Chondrocyte (in vitro differentiated cells): ENCODE measurements at places on chromosomes 4 and X.

DNA sequence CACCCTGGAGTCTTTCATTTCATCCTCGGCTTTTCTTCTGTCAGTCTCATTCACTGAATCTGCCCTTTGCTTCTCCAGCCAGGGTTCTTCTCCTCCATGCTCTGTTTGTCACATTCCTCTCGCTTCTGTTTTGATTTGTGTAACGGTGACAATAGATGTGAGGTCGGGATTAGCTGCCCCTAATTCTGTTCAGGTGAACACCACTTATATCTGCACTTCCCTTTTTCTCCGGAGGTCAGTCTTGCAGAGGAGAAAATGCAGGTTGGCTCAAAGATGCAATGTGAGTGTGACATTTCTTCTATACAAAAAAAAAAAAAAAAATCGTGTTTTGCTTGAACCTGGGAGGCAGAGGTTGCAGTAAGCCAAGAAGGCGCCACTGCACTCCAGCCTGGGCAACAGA, 262.9 kb downstream of the ASMT start:
- DNase-seq, result no peak

- DNase-seq, result no peak
These were observed 195.7 kb upstream of the IL1RAPL1 start for GRCh38 chrX:28391528-28391927.

DNA sequence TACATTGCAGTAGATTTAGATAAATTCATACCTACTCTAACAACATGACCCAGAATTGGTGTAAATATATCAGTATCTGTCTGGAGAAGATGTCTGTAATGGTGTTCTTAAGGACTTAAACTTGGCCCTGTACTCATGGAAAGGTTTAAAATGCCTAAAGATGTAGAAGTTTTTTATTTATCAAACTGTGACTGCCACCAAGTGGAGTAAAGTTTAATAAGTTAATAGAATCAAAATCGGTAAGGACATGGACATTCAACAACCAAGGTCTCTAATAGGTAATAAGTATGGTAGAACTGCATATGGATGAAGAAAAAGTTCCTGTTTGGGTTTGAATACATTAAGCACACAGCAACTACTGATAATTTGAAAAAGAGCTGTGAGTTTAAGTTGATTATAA, 474.0 kb upstream of the NDST3 start:
- DNase-seq, result no peak

- DNase-seq, result no peak
These were observed 6.1 kb downstream of the EPGN start for GRCh38 chr4:74314329-74314728.

DNA sequence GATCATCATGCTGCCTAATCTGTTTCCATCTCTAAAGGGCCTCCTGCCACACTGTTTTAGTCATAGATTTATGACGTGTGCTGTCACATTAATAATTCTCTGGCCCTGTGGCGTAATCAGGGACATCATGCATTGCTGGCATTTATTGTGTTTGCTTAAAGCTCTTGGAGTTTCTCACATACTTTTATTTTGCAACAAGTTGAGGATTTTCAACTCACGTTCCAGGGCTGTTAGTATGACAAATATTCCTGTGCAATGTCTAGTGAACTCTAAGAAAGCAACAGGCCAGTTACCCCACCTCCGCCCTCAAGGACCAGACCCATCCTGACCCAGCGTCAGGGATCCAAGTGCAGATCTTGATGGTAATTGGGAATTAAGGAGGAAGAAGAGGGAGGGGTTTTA, 7.8 kb upstream of the PIGA start:
- DNase-seq, result no peak

DNA sequence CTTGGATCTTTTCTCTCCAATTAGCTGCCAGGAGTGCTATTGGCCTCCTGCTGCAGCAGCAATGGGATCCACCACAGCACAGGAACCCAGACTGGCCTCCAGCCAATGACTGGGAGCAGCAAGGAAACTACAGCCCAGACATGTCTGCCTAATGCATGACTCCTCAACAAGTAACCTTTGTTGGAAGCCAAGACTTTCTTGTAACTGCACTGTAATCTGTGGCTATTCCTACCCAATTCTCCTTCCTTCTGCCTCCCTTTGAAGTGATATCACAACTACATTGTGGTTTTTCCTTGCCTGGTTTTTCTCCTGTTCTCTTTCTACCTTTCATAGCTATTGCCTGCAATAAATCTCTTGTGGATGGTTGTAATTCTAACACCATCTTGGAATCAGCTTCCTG, 39.8 kb downstream of the SNCA start:
- DNase-seq, result no peak

DNA sequence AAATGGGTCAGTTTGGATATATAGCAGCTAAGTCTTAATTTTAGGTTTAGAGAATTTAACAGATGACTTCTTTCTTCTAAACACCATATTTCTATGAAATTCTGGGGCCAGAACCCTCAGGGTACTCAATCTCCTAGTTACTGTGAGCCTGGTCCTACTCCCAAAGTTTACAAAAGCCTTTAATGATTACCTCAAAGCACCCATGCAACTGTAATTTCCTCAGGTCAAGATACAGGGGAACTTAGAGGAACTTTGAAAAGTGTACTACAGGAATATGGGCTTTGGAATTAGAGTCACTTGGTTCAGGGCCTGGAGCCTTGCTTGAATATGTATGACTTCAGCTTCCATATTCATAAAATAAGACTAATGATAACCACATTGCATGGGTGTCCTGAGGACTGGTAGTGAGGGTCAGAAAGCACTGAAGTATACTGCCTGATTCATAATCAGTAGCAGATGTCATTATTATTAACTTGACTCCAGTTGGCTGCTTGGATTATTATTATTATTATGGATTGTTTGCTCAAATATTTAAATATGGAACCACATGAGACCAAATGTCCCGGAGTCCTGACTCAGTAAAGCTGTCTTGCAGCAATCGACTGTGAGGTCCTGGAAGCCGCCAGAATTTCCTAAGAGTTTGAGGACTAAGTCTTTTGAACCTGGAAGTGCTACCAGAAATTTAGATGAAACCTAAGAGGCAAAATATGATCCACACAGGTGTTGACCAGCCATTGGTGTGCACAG, 2.0 kb upstream of the ADH7 start:
- DNase-seq, result no peak

- no peak for DNase-seq
These were observed 280.7 kb upstream of the KLHL4 start for GRCh38 chrX:87236830-87237440.

GRCh38 chrX:55486736-55487135, 2.9 kb downstream of the USP51 start:
- no peak for DNase-seq

DNA sequence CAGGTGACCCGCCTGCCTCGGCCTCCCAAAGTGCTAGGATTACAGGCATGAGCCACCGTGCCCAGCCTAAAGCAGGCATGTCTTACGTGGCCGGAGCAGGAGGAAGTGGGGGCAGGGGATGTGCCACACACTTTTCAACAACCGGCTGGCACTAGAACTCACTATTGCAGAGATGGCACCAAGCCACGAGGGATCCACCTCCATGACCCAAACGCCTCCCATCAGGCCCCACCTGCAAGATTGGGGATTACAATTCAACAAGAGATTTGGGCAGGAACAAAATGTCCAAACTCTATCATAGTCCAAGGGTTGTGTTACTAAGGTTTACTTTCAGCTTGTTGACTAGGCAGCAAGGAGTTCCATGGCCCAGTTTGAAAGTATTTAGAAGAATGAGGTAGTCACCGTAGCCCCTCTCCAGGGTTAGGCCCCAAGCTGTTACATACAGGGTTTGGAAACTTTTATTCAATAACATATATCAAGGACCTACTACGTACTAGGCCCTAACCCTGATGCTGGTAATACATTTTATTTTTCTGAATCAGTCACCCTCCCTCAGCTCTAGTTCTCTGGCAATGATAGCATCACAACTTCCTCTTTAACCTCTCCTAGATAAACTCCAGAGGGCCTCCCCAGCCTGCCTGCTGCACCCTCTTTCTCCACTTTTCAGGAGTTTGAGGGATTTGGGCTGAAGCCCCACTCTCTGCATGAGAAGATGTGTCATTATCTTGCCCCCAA, 18.0 kb upstream of the TBC1D14 start:
- DNase-seq, result peak; percentile 35

GRCh38 chr4:57055886-57056285, 54.3 kb downstream of the IGFBP7 start:
- no peak for DNase-seq

GRCh38 chr4:169899295-169899694, 126.9 kb downstream of the MFAP3L start:
- DNase-seq, result no peak

DNA sequence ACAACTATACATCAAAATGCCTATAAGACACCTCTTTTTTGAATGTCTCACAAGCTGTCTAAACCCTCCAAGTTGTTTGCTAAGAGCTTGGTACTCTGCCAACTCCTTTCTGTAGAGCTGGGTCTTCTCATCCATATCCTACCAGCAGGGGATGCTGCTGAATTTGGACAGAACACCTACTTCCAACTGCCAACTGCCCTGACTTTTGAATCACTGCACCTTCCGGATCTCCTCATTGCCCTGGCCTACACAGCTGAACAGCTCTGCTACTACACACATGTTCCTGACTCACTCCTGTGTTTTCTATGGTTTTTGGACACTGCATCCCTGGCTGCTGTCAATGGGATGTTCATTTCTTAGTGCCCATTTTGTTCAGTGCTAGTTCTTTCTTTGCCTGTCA, 18.7 kb downstream of the FAM184B start:
- DNase-seq, result no peak

GRCh38 chrX:123983240-123983639, 21.7 kb downstream of the STAG2 start:
- DNase-seq, result no peak

DNA sequence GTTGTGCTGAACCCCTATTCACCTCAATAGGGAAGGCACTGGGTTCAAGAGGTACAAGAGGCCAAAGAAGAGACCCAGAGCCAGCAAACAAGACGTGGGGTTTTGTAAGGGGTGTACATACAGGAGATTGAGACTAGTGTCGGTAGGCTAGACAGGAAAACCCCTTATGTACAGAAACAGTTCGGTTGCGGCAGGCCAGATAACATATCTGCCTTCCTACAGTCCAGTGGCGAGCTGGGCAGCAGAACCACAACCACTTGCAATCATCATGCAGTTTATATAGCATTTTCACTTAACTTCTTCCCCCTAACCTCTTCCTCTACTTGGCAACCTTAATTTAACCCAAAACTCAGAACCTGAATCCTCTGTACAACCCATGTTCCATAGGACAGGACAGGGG, 422.2 kb downstream of the PDHA2 start:
- DNase-seq, result no peak

- no peak for DNase-seq
These were observed 360.9 kb upstream of the ATOH1 start for GRCh38 chr4:93467484-93468155.

DNA sequence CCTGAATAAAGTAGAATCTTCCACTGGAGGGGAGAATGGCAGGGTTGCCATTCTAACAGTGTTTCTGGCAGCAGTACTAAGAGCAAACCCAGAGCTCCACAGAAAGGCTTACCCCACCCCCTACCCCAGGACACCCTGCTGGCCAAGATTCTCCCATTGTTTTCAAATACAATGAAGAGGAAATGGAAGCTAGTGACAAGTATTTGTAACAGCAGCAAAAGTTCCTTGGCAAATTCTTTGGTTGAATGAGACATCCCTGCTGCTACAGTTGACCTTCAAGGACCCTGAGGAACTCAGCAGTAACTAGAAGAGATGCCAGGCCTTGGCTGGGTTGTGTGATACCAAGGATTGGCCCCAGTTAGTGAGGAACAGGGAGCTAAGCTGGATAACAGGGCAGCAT, 124.2 kb upstream of the DGKK start:
- DNase-seq, result no peak

DNA sequence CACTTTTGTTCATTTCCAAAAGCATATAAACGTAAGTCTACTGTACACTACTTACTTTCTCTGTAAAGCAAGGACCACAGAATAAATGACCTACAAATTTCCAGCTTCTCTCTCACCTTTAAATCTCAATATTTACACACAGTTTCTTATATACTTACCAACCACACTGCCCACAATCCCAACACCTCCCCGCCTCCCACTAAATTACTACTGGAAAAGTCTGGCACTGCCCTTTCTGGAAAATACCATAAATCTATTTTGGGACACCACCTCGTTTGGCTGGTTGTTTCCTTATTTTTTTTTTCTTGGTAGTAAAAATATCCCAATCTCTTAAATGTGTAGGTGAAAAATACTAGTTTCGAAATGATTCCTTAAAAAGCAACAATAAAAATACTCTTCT, 19.6 kb downstream of the FAT1 start:
- no peak for DNase-seq

- no peak for DNase-seq
These were observed 45.7 kb upstream of the HPF1 start for GRCh38 chr4:169803413-169803812.

- DNase-seq, result peak; percentile 83
These were observed 3.5 kb downstream of the MXD4 start for GRCh38 chr4:2258091-2259035.

GRCh38 chr4:166308647-166309046, 435.6 kb downstream of the TLL1 start:
- no peak for DNase-seq

DNA sequence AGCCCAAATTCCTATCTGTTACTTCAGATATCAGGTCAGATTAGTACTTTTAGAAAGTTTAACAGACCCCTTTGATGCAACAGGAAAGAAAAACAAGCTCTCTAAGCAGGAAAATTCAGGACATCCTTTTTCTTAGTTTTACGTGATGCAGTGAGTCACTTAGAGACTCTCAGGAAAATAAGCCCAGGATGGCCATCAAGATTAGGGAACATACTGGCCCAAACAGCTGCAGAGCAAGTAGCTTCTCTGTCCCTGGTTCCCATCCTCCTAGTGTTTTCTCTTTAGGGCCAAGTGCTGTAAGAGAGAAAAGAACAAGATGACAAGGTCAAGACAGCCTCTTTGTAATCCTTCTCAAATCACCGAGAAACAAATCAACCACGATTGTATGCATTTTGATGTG, 219.1 kb downstream of the ZNF674 start:
- DNase-seq, result no peak

DNA sequence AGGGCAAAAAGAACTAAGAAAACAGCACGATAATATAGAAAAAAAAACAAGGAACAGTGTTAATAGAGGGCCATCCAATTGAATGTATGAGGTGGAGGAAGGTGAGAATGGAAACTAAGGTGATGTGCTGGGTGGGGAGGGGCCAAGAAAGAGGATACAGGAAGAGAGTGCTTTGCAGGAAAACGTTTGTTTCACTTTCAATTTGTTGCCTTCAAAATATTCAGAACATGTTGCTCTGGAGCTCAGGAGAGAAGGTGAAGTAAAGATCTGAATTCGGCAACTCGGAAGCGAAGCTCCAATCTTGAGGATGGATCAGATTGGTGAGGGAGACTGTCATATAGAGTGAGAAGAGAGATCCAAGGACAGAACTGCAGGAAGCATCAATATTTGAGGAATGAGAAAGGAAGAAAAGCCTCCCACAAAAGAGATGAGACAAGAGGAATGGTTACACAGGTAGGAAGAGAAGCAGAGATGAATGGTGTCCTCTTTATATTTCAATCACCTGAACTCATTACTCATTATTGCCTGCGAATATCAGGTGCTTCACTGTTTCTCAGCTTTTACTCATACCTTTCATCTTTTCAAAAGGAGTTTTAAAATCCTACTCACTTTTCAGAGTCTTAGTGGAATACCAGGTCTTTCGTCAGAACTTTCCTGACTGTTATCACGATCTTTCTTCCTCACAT, 14.7 kb upstream of the SEC24D start:
- no peak for DNase-seq

GRCh38 chrX:56963377-56963776, 32.0 kb downstream of the SPIN3 start:
- DNase-seq, result no peak
